ENCODE measurements at places on chromosomes 11 and 22.

DNA sequence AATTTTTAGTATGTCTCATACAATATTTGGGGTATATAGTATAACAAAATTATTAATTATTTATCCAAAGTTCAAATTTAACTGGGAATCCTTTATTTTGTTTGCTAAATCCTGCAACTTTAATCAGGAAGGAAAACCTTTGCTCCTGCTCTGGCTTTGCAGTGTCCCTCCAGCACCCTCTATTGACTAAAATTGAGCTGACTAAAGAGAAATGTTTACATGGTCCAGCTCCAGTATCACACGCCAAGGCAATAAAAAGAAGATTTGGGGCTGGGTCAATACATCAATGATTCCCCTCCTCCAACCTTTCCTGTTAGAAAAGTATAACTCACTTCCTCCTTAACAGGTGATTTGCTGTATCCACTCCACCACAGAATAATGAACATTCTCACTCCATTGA is 153.0 kb upstream of the LRRC4C start:
- no peak for DNase-seq
- H3K4me1 ChIP-seq: no peaks in the 10 kb centered on the region
- no peak overlapping the region for H3K27ac ChIP-seq

DNA sequence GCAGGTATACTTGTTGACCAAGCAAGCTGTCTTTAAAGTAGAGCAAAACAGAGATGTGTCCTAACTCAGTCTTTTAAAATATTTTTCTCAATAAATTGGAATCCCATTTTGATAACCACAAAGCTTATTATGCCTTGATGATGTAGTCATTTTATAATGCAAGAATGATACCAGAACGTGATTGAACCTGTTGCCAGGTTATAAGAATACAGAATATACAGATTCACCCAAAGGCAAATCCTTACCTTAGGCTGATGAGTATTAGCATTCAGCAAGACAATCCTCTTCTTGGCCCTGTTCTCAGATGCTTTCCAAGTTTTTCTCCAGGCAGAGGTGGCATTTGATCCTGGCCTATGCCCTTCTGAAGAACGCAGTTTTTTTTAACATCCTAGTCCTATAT is 76.1 kb downstream of the PPFIBP2 start:
- DNase-seq: no peak
- H3K4me1 ChIP-seq: peaks cover 8% of the 10 kb centered on the region
- no peaks in the 10 kb centered on the region for H3K36me3 ChIP-seq
- no peak overlapping the region for H3K27ac ChIP-seq

DNA sequence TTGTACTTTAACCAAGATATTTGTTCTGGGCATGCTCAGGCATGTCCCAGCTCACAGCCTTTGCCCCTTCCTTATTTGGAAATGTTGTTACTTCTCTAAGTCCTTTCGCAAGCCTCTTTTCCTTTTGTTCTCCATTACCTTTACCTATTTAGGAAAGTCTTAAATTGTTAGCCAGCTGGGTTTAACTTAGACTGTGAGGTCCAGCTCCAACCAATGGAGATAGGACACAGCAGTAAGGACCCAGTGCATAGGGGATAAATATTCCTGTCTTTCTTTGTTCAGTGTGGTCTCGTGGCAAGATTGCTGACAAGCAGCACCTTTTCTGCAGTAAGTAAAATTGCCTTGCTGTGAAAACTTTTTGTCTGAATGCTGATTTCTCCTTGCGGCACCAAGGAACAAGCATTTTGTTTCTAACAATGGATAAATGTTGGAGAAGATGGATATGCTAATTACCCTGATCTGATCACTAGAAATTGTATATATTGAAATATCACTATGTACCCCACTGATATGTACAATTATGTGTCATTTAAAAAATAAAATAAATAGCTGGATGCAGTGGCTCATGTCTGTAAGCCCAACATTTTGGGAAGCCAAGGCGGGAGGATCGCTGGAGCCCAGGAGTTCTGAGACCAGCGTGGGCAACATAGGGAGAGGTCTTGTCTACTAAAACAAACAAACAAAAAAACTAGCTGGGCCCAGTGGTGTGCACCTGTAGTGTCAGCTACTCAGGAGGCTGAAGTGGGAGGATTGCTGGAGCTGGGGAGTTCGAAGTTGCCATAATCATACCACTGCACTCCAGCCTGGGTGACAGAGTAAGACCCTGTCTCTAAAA is 31.9 kb upstream of the FTH1 start:
- peaks cover under 1% of the 10 kb centered on the region for H3K4me1 ChIP-seq
- H3K36me3 ChIP-seq: no peaks in the 10 kb centered on the region
- no peak for DNase-seq

- H3K27me3 ChIP-seq: no peaks in the 10 kb centered on the region
- DNase-seq: no peak
These were observed 171.9 kb downstream of the SHANK2 start for GRCh38 chr11:71080239-71081097.

GRCh38 chr11:31764261-31764660 is 46.9 kb downstream of the PAX6 start:
- H3K36me3 ChIP-seq: no peaks in the 10 kb centered on the region
- H3K27ac ChIP-seq: no peak overlapping the region
- H3K27me3 ChIP-seq: no peaks in the 10 kb centered on the region
- H3K4me1 ChIP-seq: no peaks in the 10 kb centered on the region
- no peak for DNase-seq

- H3K27me3 ChIP-seq: no peaks in the 10 kb centered on the region
- peaks cover 42% of the 10 kb centered on the region for H3K4me1 ChIP-seq
- peak within 1 kb of the TSS; percentile 89 for H3K27ac ChIP-seq
- no peak for DNase-seq
These were observed at the start of gene PLAAT4 for GRCh38 chr11:63536669-63537292. Gene PLAAT4, plus strand, starts transcription at chr11:63536808. Its CDS starts 61 bp downstream, at chr11:63536869.

DNA sequence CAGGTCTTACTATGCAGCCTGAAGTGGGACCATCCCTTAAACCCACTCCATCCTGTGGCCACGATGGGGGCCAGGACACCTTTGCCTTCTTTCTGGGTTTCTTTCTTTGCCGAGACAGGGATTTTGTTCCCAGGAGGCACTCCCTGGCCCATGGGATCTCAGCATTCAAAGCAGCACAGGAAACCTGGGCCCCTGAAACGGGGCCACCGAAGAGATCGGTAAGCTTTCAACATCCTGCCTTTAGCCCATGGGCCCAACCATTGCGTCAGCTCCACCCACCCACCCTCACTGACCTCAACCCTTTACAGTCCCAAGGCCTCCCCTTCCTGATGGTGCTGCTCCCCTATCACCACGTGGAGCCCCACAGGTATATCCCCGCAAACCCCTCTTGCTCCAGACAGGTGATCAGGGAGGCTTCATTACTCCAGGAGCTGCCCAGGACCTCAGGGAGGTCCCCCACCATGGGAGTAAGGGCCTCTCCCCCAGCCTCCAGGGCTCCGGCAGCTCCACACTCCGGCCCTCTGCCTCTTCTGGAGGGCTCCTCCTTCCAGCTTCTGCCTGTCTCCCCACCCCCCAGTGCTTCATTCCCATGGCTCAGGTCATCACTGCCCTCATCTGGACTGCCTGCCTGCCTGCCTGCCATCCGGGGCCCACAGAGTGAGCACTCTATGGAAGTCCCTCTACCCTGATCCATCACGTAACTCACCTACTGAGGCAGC is 42.0 kb upstream of the TUB start:
- no peak for DNase-seq
- no peak overlapping the region for H3K27ac ChIP-seq
- no peaks in the 10 kb centered on the region for H3K4me1 ChIP-seq
- no peaks in the 10 kb centered on the region for H3K27me3 ChIP-seq
- H3K36me3 ChIP-seq: no peaks in the 10 kb centered on the region

GRCh38 chr11:34331736-34332135 is 26.1 kb downstream of the ABTB2 start:
- H3K4me1 ChIP-seq: peaks cover 78% of the 10 kb centered on the region
- no peak overlapping the region for H3K4me3 ChIP-seq

- no peak for DNase-seq
- peaks cover 29% of the 10 kb centered on the region for H3K36me3 ChIP-seq
- no peaks in the 10 kb centered on the region for H3K27me3 ChIP-seq
- no peak overlapping the region for H3K27ac ChIP-seq
- H3K4me1 ChIP-seq: no peaks in the 10 kb centered on the region
- H3K4me3 ChIP-seq: no peak overlapping the region
These were observed 27.1 kb upstream of the CTTN start for GRCh38 chr11:70371241-70371640.

GRCh38 chr11:108466405-108466804 is 924 bp downstream of the C11orf65 start:
- peak overlapping the region; percentile 86 for H3K4me3 ChIP-seq
- H3K27ac ChIP-seq: peak overlapping the region; percentile 98
- no peaks in the 10 kb centered on the region for H3K4me1 ChIP-seq
- no peaks in the 10 kb centered on the region for H3K27me3 ChIP-seq

GRCh38 chr11:87401653-87402052 is 363.9 kb downstream of the TMEM135 start:
- no peaks in the 10 kb centered on the region for H3K36me3 ChIP-seq
- no peak overlapping the region for H3K4me3 ChIP-seq
- H3K27me3 ChIP-seq: no peaks in the 10 kb centered on the region
- no peaks in the 10 kb centered on the region for H3K4me1 ChIP-seq

GRCh38 chr11:2310073-2310785 is 8.4 kb downstream of the TSPAN32 start:
- no peaks in the 10 kb centered on the region for H3K36me3 ChIP-seq
- H3K4me1 ChIP-seq: peaks cover 56% of the 10 kb centered on the region
- H3K27ac ChIP-seq: no peak overlapping the region

- no peaks in the 10 kb centered on the region for H3K27me3 ChIP-seq
- no peak overlapping the region for H3K27ac ChIP-seq
- no peak overlapping the region for H3K4me3 ChIP-seq
- H3K36me3 ChIP-seq: no peaks in the 10 kb centered on the region
- no peak for DNase-seq
These were observed 118.3 kb downstream of the SEZ6L start for GRCh38 chr22:26287382-26288225.

DNA sequence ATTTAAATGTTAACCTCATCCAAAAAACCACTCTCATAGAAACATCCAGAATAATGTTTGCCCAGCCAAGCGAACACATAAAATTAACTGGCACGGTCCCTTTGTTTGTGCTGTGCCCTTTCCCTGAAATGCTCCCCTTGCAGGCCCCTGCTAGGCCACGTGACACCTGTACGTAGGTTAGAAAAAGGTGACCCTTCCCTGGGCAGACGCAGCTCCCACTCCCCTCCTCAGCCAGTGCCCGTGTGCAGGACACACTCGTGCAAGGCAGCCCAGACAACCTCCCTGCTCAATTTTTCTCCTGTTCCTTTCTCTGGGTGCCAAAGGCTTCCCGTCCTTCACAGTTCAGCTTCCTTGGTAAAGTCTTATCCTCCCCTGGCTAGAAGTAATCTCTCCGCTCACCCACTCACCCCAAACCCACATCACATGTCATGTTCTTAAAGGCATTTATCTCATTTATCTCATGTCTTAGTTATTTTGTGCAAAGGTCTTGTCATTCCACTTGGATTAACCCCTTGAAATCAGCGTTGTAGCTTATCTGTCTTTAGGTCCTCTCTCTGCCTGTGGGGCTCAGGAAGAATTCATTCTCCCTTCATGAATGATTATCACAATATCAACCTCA is 20.7 kb downstream of the FAM83F start:
- H3K36me3 ChIP-seq: no peaks in the 10 kb centered on the region
- no peaks in the 10 kb centered on the region for H3K27me3 ChIP-seq
- no peaks in the 10 kb centered on the region for H3K4me1 ChIP-seq
- DNase-seq: no peak

DNA sequence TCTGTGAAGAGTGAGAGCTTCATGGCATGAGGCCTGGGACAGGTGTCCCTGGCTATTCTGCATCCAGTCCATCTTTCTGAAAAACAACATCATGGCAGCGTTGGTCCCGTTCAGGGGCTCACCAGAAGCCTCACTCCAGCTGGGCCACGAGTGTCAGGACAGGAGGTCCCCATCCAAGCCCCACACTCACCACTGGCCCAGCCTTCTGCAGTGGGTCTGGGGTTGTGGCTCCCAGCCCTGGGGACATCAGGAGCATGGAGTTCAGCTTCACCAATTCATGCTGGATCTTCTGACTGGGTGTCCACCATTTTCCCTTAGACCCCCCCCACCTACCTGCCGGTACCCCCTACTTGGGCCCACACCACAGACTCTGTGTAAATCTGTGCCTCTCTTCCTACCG is 400.3 kb downstream of the BRD1 start:
- H3K36me3 ChIP-seq: no peaks in the 10 kb centered on the region
- H3K27ac ChIP-seq: no peak overlapping the region
- DNase-seq: no peak
- no peaks in the 10 kb centered on the region for H3K27me3 ChIP-seq
- H3K4me1 ChIP-seq: no peaks in the 10 kb centered on the region
- H3K4me3 ChIP-seq: no peak overlapping the region

DNA sequence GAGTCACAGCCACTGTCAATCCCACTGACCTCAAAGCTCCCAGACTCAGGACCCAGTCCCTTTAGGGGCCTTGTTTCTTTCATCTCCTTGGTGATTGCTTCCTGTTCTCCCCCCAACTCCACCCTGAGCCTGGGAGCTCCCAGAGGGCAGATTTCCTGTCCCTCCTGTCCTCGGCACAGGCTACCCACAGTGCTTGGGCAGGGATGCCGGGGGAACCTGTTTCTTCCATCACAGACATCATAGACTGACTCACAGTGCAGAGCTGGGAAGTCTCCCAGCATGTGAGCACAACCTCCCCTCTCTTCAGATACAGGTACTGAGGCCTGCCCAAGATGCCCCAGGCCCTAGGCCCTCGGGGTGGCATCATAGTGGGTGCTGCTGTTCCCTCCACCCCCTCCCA is 16.6 kb downstream of the TRIM29 start:
- no peaks in the 10 kb centered on the region for H3K27me3 ChIP-seq
- H3K36me3 ChIP-seq: no peaks in the 10 kb centered on the region
- DNase-seq: no peak
- H3K4me3 ChIP-seq: no peak overlapping the region
- no peaks in the 10 kb centered on the region for H3K4me1 ChIP-seq

- H3K4me3 ChIP-seq: no peak overlapping the region
- no peaks in the 10 kb centered on the region for H3K36me3 ChIP-seq
- no peak for DNase-seq
- H3K4me1 ChIP-seq: no peaks in the 10 kb centered on the region
- H3K27me3 ChIP-seq: no peaks in the 10 kb centered on the region
These were observed 697.7 kb downstream of the TBC1D22A start for GRCh38 chr22:47460176-47460575.

GRCh38 chr11:126518071-126518971 is 162.8 kb downstream of the ST3GAL4 start:
- DNase-seq: no peak
- H3K36me3 ChIP-seq: no peaks in the 10 kb centered on the region
- H3K27me3 ChIP-seq: no peaks in the 10 kb centered on the region

DNA sequence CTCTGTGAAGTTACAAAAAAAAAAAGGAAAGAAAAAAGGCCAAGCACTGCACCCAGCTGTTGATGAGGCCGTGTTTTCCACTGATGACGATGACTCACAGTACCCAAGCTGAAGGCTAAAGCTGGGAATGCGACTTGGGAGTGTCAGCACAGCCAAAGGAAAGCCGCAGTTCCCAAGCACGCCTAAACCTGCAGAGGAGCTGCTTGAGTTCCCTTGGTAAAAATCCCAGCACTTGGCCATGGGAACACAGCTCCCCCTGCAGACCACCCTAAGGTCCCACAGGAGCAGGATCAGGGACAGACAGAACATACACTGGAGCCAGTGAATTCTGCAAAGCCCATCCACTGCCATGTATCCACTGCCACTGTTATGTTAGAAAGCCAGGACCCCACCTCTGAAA is 39.9 kb downstream of the SERGEF start:
- no peak overlapping the region for H3K27ac ChIP-seq
- no peak overlapping the region for H3K4me3 ChIP-seq
- H3K4me1 ChIP-seq: peaks cover 5% of the 10 kb centered on the region
- no peak for DNase-seq
- H3K36me3 ChIP-seq: peaks cover 8% of the 10 kb centered on the region

Measured in thoracic aorta (tissue), 2 donors.